Stimulated activated CD4-positive, alpha-beta T cell treated with anti-CD3 and anti-CD28 coated beads, TNF-alpha, amount 100 ng/mL, for 48 hours (primary cell): ENCODE measurements at places on chromosomes 2 and 18.

DNA sequence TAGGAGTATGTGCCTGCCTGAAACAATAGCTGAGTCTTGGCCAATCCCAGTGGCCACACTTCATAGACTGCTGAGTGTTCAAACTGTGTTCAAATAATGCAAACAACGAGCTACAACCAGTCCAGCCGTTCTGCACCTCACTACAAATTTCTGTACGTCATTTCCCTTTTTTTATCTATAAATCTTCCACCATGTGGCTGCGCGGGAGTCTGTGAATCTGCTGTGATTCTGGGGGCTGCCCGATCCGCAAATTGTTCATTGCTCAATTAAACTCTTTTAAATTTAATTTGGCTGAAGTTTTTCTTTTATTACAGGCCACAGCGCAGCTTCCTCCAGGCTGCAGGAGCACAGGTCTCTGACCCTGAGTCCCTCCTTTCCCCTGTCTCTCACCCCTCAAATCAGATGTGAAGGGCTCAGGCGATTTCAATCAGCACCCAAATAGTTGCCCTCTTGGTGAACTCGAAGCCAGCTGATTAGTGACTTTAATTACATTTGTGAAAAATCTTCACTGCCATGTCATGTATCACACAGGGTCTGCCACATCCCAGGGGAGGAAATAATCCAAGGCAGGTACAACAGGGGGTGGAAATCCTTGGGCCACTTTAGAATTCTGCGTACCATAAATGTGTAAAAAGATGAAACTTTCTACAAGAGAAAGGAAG is 145.6 kb downstream of the NDUFA10 start:
- no peak for DNase-seq

GRCh38 chr18:5106730-5107129 is 90.3 kb downstream of the AKAIN1 start:
- DNase-seq = no peak

GRCh38 chr2:232260075-232260474 is 118.5 kb upstream of the ALPP start:
- no peak for DNase-seq

DNA sequence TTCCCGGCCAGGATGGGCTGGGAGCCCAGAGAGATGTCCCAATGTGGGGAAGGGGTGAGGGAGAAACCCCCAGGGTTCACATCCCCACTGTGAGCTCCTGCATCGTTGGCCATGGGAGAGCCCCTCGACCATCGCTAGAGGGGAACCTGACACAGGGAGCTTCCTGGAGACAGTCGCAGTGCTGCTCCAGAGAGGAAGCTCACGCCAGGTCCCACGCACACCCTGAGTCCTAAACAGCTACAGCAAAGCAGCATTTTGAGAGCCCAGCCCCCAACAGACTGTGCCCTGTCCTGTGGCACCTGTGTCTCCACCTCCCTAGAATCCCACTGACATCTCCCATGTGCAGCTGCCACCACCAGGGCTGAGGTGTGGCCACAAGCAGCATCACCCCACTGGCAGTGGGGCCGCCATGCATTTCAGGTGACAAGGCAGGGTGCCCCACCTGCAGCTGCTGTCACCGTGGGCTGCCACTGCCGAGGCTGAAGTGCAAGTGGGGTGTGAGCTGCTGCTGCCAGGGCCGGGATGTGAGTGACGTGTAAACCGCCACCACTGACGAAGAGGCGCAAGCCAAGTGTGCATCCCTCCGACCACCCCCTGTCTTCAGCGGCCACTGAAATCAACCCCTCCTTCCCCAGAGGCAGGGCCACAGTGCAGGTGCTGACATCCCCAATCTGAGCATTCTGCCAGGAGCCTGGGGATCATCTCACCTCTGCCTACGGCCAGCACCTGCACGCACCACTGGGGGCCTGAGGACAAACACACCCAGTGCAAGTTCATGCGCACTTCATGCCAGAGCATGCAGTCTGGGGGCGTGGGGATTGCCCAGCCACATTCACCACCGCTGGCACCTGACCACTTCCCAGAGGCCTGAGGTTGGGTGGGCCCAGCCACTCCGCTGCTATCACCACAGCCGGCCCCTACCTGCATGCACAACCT is 467.7 kb upstream of the SALL3 start:
- DNase-seq = no peak

DNA sequence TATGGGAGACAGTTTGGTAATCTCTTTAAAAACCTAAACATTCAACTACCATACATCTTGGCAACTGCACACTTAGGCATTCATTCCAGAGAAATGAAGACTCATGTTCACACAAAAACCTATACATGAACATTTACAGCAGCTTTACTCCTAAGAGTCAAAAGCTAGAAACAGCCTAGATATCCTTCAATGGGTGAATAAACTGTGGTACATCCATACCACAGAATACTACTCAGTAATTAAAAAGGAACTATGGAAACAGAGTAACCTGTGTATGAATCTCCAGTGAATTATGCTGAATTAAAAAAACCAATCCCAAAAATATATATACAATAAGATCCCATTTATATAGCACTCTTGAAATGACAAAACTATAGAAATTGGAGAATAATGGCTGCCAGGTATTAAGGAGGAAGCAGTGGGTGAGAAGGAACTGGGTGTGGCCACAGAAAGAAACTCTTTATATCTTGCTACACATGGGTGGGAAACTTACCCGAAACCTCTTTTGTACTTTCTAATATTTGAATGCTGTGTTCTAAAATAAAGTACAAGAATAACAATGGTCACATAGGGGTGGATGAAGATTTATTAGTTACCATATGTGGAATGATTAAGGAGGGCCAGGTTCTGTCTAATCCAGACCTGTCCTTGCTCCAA is 13.7 kb downstream of the SESTD1 start:
- DNase-seq = no peak

GRCh38 chr18:62537946-62538345 is 15.1 kb downstream of the ZCCHC2 start:
- no peak for DNase-seq

DNA sequence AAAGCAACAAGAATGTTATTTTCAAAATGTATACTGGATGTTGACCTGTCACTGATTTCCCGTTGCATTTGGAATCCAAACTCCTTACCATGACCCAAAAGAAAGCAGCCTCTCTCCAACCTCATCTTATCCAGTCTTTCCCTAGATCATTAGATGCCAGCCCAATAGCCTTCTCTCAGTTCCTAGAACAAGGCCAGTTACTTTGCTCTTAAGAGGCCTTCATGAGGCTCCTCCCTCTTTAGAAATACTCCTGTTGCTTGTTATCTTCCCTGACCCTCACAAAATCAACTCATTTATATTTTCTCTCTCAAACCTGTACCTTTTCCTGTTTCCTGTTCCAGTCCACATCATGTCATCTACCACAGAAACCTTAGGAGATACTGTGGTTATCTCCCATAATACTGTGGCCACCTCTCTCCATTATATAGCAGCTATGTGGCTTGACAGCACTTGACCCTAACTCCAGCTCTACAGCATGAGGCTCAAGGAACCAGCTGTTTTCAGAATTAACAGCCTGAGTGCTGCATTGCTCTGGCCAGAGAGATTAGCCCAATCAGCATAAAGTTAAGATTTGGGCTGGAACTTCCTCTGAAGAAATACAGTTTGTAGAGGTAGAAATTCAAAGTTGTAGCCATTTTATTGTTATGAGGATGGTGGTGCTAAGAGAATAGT is 22.8 kb downstream of the SRBD1 start:
- DNase-seq = no peak

GRCh38 chr18:11495441-11495840 is 114.0 kb upstream of the SLC35G4 start:
- DNase-seq = no peak

GRCh38 chr2:144944546-144945220 is 424.8 kb upstream of the ZEB2 start:
- no peak for DNase-seq

GRCh38 chr2:205858881-205859441 is 176.7 kb downstream of the NRP2 start:
- DNase-seq = no peak

- DNase-seq = peak; percentile 69
Observed at GRCh38 chr2:234288974-234289455, 207.9 kb downstream of the ARL4C start.

- DNase-seq = no peak
Observed at GRCh38 chr2:37549598-37549997, 121.8 kb downstream of the CDC42EP3 start.

- DNase-seq = no peak
Observed at GRCh38 chr2:142997231-142997630, 119.8 kb downstream of the KYNU start.

GRCh38 chr2:180519276-180519675 is 461.1 kb upstream of the UBE2E3 start:
- no peak for DNase-seq

DNA sequence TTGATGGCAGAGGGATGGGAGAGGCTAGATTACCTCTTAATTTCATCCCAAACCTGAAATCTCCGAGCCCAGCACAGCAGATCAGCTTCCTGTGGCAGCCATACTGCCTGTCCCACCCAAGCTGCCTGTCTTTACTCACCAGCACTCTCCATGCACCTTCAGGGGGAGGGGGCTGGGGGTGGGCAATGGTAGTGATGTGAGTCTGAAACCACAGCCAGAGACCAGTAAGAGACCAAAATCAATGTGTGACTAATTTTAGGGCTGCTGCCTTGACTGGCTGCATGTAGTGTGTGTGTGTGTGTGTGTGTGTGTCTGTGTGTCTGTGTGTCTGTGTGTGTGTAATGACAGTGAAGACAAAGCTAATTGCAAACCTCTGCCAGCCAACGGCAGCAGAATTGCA is 11.7 kb upstream of the TEX261 start:
- no peak for DNase-seq

- no peak for DNase-seq
Observed at GRCh38 chr2:133732982-133733900, 165.0 kb upstream of the NCKAP5 start.

DNA sequence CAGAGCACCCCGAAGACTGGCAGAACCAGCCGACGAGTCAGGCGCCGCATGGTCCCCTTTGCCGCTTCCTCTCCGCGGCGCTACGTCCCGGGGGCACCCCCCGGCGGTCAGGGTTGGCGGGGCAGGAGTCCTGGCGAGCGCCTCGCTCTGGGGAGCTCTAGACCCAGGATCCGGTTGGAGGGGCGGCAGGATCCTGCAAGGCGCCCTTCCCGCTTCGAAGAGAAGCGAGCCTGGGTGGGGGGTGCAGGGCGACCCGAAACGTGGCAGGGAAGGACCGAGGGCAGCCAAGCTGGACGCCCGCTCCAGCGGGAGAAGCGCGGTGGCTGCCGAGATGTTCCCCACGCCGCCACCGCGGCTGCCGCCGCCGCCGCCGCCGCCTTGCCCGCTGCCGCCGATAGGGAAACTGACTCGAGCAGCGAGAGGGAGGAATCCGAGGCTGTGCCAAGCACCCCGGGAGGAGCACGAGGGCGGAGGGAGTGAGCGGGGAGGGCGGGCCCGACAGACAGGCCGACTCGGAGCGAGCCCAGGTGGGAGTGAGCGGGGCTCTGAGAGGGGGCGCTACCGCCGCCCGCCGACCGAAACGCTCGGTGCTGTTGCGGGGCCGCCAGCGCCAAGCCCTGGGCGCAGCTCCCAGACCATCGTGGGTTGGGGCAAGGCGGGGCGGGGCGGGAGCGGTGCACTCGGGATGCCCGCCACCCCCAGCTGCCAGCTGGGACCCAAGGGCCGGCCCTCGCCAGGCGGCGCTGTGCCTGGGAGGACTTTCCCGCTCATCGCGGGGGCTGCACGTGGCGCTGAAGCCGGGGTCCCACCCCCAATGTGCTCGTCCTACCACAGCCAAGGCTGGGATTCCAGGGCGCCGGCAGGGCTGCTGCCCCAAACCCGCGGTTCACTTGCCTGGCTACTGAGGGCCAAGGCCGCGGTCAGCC is at the start of gene GALNT14:
GALNT14 (minus strand) TSS at position 404 of the 926 bp plus-strand sequence; CDS start at position 50, 354 bp downstream.
- no peak for DNase-seq

DNA sequence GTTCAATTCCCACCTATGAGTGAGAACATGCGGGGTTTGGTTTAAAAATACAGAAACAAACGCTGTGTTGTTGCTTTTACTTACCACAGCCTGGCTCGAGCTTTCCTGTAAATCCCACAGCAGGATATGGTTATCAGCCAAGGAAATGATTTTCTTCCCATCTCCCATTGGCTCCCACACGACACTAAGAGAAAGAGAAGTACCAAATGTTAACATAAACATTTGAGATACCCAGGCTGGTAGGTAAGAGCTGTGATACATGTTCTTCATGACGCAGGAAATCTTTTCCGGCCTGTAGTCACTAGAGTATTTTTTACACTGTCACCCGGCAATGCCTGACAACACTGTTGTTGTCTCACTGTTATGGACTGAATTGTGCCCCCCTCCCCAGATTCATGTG is 163.6 kb downstream of the EIPR1 start:
- DNase-seq = no peak

DNA sequence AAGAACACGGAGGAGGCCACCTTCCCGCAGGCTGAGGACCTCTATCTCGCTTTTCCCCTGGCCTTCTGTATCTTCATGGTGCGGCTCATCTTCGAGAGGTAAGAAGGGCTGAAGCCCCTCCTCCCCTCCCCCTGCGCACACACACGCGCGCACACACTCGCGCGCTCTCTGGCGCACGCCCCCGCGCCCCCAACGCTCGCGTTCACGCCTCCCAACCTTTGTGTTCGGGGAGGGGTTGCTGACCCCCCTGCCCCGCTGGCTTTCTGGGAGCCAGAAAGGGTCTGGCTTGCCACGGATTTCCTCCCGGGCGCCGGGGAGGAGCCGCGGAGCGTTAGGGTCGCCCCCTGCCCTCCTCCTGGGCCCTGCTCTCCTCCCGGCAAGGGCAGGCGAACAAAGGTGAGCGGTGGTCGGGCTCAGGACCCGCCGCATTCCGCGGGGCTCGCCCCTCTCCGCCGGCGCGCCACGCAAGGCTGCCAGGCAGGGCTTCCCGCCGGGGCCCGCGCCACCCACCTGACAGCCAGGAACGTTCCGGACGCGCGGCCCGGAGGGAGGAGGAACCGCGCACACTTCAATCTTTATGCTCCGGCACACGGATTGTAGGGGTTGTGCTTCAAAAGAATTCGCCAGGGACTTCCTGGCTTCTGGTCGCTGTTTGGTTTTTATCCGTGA is 583 bp downstream of the CERS6 start:
- DNase-seq = no peak

GRCh38 chr2:48530033-48530811 is at the start of gene STON1:
TSS of gene STON1 (plus strand) at chr2:48530154. CDS start at chr2:48580634, 50,480 bp downstream.
- no peak for DNase-seq

DNA sequence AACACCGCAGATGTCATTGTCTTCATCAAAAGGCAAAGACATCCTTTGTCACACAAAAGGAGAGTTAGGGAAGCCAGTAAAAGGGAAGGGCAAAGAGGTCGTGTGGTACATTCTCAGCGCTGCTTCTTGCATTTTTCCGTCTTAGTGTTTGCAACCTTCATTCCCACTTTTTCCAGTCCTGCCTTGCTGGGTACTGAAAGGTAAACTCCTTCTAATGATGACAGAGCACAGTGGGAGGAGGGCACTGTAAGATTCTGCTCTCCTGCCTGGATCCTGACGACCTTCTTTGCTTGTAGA is 424.3 kb upstream of the MEX3C start:
- no peak for DNase-seq

- DNase-seq = no peak
Observed at GRCh38 chr2:38512211-38512610, 90.5 kb downstream of the HNRNPLL start.

DNA sequence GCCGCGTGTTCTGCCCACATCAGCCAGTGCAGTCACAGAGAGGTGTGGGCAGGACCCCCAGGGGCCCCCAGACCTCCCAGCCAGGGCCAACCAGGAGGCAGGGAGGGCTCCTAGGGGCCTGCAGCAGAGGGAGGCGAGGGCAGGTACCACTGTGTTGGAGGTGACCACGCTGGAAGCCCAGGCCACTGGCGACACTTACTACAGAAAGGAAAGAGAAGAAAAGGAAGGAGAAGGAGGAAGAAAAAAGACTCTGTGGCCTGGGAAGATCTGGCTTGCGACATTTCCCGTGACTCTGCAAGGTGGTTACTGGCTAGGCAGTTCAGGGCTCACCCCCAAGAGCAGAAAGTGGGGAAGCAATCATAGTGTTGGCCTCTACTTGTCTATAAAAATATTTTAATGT is 98.1 kb upstream of the BCL2L11 start:
- no peak for DNase-seq
